ENCODE measurements at places on chromosomes 13 and 19.

DNA sequence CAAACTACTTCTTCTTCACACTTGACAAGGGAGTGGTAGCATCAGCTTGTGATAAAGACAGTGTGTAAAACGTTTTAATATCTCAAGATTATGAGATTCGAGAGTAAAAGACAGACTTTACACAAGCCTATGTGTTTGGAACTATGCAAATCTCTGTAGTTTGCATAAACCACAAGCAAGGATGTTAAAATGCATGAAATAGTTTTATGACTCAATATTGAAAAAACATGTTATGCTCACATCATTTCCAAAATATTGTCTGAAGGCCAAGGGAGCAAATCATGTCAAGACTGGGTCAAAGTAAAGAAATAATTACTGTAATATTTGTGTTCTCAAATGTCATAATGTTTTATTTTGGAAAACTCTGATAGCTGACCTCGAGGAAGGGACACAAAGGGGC, 316.8 kb upstream of the KLF12 start:
- DNase-seq = no peak
- H3K27ac ChIP-seq = no peak overlapping the region
- peaks cover 6% of the 10 kb centered on the region for H3K4me1 ChIP-seq
- H3K4me3 ChIP-seq = no peak overlapping the region
- peaks cover 2% of the 10 kb centered on the region for H3K36me3 ChIP-seq

DNA sequence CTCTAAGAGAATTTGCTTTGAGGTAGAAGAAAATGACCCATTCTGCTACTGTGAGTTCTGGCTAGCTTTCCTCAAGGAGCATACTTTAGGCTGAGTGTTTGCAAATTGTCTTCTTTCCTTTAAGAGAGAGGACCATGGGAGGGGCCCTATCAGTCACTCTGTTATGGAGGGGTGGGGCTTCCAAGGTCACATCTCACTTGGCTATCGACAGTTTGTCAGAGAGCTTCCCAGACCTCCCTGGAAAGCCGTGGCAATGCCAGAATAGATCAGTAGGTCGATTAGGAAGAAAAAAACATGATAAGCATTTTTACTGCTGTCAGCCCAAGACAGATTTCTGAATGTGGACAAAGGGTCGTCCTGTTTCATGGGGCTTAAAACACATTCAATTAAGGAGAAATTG, 93.3 kb downstream of the OXGR1 start:
- no peaks in the 10 kb centered on the region for H3K36me3 ChIP-seq
- no peak overlapping the region for H3K4me3 ChIP-seq
- no peaks in the 10 kb centered on the region for H3K4me1 ChIP-seq
- DNase-seq = no peak
- H3K27me3 ChIP-seq = no peaks in the 10 kb centered on the region
- no peak overlapping the region for H3K27ac ChIP-seq

DNA sequence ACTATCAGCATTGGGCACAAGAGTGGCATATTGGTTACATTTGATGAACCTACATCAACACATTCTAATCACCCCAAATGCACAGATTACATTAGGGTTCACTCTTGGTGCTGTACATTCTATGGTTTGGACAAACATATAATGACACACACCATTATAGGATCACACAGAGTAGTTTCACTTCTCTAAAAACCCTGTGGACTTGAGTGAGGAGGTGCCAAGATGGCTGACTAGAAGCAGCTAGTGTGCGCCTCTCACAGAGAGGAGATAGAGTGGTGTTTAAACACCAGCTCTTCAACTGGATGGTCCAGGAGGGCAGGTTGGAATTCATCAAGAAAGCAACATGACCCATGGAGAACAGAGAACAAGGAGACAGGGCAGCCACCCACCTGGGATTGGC, 265.6 kb downstream of the TDRD3 start:
- no peaks in the 10 kb centered on the region for H3K27me3 ChIP-seq
- H3K36me3 ChIP-seq = no peaks in the 10 kb centered on the region

DNA sequence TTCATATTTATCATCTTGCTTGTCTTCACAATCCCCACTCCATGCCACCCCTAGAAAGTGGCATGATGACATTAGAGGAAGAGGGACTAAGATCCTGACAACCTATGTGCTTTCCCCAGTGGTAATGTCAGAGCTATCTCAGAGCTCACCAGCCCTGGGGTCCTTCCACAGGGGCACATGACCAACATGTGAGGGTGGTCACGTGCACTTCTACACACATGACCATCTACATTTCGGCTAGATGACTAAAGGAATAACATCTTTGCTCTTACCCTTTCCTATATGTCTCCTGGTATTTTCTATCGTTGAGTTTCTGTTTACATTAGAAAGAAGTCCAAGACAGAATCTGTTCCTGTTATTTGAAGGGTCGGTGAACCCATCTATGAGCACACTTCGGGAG, 46.2 kb downstream of the RFXAP start:
- no peaks in the 10 kb centered on the region for H3K36me3 ChIP-seq
- H3K27me3 ChIP-seq = peaks cover 33% of the 10 kb centered on the region
- H3K27ac ChIP-seq = no peak overlapping the region

DNA sequence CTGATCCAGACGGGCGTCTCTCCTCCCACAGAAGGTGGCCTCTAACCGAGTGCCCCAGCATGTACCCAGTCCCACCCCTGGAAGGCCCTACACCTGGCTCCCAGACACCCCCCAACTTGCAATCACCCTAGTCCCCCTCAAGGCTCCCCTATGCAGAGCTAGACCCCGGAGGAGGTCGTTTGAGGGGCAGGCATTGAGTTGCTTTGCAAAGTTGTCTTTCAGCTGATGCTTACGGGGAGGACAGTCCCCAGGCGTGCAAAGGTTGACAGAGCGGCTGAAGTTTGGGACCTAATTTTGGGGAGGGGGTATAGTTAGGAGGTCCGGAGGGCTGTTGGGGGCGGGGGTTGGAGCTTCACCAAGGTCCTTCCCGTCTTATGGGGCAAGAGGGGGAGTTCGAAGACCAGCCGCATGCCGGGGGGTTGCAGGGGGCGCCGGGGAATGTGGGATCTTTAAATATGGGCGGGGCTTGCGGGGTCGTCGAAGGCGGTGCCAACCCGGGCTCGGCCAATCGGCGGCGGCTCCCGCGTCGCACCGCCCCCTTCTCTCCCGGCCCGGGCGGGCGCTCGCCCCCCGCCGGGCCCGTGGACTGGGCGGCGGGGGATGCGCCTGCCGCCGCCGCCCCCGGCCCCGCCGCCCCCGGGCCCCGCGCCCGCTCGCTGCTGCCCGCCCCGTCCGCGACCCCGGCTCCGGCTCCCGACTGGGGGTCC, at the start of gene KCNN1:
TSS of gene KCNN1 (plus strand) at position 558 of the 707 bp plus-strand sequence. CDS start 6,782 bp downstream, outside the sequence.
- DNase-seq = no peak
- peaks cover 7% of the 10 kb centered on the region for H3K4me1 ChIP-seq
- H3K4me3 ChIP-seq = peak within 1 kb of the TSS; percentile 50

DNA sequence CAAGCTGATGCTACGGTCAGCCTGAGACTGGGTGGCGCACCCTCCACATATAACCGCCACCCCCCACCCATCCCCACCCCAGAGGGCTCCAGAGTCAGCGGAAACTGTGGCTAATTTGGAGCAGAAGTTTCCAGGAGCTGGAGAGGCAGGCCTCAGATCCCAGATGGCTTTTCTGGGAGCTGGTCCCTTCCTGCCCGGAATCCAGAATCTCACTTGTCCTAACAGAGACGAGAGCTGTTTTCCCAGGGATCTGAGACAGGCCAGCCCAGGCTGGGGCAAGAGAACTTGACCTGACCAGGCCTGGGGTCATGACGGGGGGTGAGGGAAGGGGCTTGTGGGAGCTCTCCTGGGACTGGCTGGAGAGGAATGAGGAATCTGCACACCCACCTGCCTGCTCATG, 6.5 kb downstream of the EPHX3 start:
- no peak overlapping the region for H3K27ac ChIP-seq
- H3K27me3 ChIP-seq = peaks cover 45% of the 10 kb centered on the region
- no peaks in the 10 kb centered on the region for H3K36me3 ChIP-seq
- no peak overlapping the region for H3K4me3 ChIP-seq
- H3K4me1 ChIP-seq = peaks cover 15% of the 10 kb centered on the region

GRCh38 chr13:106376401-106377112, 158.9 kb downstream of the EFNB2 start:
- no peak overlapping the region for H3K4me3 ChIP-seq
- H3K4me1 ChIP-seq = peaks cover 6% of the 10 kb centered on the region
- no peaks in the 10 kb centered on the region for H3K36me3 ChIP-seq

DNA sequence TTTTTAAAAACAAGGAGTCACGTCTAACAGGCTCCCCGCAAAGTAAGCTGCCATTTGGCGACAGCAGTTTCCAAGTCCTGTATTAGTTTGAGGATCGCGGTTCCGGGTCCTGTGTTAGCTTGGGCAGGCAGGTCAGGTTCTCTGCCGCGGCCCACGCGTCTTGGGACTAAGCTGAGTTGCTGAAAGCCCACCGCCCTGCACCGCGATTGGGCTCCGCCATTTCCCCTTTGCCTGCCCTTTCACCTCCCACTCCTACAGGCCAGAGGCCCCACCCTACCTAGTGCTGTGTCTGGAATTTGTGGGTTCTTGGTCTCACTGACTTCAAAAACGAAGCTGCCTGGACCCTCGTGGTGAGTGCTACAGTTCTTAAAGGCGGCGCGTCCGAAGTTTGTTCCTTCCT, 6.8 kb downstream of the PARP4 start:
- no peak overlapping the region for H3K27ac ChIP-seq
- DNase-seq = no peak
- peaks cover 21% of the 10 kb centered on the region for H3K36me3 ChIP-seq

DNA sequence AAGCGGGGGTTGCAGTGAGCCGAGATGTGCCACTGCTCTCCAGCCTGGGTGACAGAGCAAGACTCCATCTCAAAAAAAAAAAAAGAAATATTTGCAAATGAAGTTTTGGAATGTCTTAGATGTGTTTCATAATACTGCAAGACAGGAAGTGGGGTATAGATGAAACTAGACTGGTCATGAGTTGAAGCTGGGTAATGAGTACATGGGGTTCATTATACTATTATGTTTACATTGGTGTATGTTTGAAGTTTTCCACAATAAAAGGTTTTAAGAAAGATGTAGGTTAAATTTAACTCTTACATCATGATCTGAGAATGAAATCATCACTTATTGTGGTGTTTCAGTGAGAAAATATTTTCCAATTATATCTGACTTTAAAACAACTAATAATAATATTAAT, 19.0 kb downstream of the FNDC3A start:
- H3K4me1 ChIP-seq = peaks cover 19% of the 10 kb centered on the region
- peak overlapping the region; percentile 56 for H3K27ac ChIP-seq
- no peak overlapping the region for H3K4me3 ChIP-seq
- peaks cover 69% of the 10 kb centered on the region for H3K36me3 ChIP-seq
- DNase-seq = no peak
- H3K27me3 ChIP-seq = no peaks in the 10 kb centered on the region

GRCh38 chr19:4749870-4750590, 26.4 kb upstream of the DPP9 start:
- no peaks in the 10 kb centered on the region for H3K36me3 ChIP-seq
- H3K4me3 ChIP-seq = no peak overlapping the region
- no peak for DNase-seq
- peaks cover 37% of the 10 kb centered on the region for H3K27me3 ChIP-seq

- H3K4me1 ChIP-seq = peaks cover 12% of the 10 kb centered on the region
- H3K4me3 ChIP-seq = peak overlapping the region; percentile 85
- peaks cover 4% of the 10 kb centered on the region for H3K27me3 ChIP-seq
- H3K27ac ChIP-seq = peak overlapping the region; percentile 75
- DNase-seq = peak; percentile 56
Measured at GRCh38 chr19:6108721-6109633, 1.3 kb downstream of the RFX2 start.

GRCh38 chr19:44635581-44636438, 7.9 kb upstream of the PVR start:
- no peak overlapping the region for H3K4me3 ChIP-seq
- H3K27ac ChIP-seq = no peak overlapping the region

GRCh38 chr19:5479958-5480357, 24.7 kb downstream of the ZNRF4 start:
- DNase-seq = no peak
- H3K4me1 ChIP-seq = peaks cover 3% of the 10 kb centered on the region
- H3K27ac ChIP-seq = no peak overlapping the region

- no peaks in the 10 kb centered on the region for H3K27me3 ChIP-seq
- H3K4me3 ChIP-seq = no peak overlapping the region
- no peaks in the 10 kb centered on the region for H3K36me3 ChIP-seq
- H3K4me1 ChIP-seq = peaks cover 8% of the 10 kb centered on the region
Measured at GRCh38 chr19:29800100-29800825, 11.5 kb upstream of the CCNE1 start.

DNA sequence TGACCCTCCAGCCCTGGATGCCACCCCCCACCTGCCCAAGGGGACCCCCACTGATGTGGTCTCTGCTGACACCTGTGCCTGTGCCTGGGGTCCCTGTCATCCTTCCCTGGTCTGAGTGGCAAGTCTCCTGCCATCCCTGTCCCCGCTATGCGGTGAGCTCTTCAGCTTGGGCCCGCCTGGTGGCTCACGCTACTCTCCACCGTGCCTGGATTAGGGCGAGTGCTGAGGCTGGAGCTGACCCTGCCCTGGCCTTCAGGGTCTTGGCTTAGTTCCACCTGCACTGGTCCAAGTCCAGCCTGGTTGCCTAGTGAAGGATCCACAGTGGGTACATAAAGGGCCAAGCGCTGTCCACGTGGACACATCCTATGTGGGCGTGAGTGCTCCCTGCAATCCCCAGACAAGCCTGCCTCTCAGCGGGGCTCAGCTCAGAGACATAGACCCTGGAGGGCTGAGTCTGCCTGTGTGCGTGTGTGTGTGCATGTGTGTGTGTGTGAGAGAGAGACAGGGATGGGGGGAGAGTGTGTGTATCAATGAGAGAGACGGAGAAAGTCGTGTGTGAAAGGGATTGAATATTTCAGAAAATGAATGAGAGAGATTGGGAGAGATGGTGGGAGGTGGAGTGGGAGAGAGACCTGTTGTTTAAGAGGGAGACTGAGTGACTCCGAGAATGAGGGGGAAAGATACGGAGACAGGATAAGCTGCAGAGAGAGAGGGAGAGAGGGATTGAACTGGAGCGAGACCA, 22.1 kb downstream of the WTIP start:
- H3K27ac ChIP-seq = no peak overlapping the region
- H3K4me3 ChIP-seq = no peak overlapping the region
- DNase-seq = no peak
- peaks cover 13% of the 10 kb centered on the region for H3K27me3 ChIP-seq
- peaks cover 2% of the 10 kb centered on the region for H3K4me1 ChIP-seq

DNA sequence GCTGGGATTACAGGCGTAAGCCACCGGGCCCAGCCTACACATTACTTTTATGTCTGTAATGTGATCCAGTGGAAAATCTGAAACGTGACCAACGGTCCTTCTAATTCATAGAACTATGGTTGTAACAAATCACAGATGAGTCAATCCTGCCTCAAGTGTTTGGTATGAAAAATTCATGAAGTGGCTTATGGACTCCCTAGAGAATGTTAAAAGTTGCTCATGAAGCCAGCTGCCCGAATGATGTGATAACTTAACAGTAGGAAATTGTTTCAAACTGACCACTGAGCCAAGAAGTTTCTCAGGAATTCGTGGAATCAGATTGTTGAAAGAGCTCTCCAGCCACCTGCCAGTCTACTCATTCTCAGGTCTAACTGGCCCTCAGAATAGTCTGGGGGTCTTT, 59.4 kb upstream of the FARP1 start:
- H3K27me3 ChIP-seq = peaks cover 9% of the 10 kb centered on the region
- H3K27ac ChIP-seq = no peak overlapping the region
- H3K4me3 ChIP-seq = no peak overlapping the region

DNA sequence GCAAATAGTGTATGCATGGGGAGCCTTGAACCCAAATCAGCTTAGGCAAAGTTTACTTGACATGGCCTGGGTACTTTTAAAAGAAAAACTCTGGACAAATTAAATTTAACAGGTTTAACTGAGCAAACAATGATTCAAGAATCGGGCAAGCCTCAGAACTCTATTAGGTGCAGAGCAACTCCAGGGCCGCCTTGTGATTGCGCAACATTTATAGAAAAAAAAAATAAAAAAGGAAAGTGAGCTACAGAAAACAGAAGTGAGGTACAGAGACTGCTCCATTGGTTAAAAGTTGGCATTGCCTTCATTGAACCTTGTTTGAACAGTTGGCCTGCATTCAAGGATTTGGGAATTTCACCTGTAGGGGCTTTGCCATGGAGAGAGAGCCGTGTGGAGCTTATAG, 421.0 kb upstream of the TSHZ3 start:
- H3K4me1 ChIP-seq = no peaks in the 10 kb centered on the region
- no peaks in the 10 kb centered on the region for H3K36me3 ChIP-seq
- H3K27ac ChIP-seq = no peak overlapping the region
- no peak overlapping the region for H3K4me3 ChIP-seq
